ENCODE measurements at places on chromosomes 13 and 19. TPM values are rescaled to one million over a fixed set of nuclear protein-coding genes. Genes with fewer than 3 reads are reported as not detected.

GRCh38 chr13:51624695-51625345, 40.6 kb downstream of the WDFY2 start:
- no peak overlapping the region for H3K4me3 ChIP-seq
- no peaks in the 10 kb centered on the region for H3K4me1 ChIP-seq
- no peaks in the 10 kb centered on the region for H3K27me3 ChIP-seq
- no peak for DNase-seq
- no peaks in the 10 kb centered on the region for H3K36me3 ChIP-seq

The IGFL1 gene
- polyA plus RNA-seq, result not detected

- no peaks in the 10 kb centered on the region for H3K36me3 ChIP-seq
- no peaks in the 10 kb centered on the region for H3K27me3 ChIP-seq
- DNase-seq, result no peak
- H3K4me3 ChIP-seq, result no peak overlapping the region
These were observed 38.6 kb upstream of the POP4 start for GRCh38 chr19:29567366-29567915.

DNA sequence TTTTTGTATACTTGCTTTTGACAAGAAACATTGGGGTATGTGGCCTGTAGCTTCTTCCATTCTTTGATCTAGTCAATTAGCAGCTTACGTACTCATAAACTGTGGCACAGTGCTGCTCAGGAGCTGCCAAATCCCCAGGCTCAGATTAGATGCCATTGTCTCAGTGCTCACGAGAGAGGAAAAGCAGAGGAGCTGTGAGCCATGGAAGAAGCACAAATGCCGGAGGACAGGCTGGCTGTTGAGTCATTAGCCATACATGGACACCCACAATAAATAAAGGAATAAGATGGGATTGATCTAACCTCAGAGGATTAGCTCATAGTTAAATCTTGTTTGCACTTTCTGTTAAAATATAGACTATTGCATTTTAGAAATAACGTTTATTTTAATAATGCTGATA, 121.7 kb downstream of the POSTN start:
- H3K27me3 ChIP-seq, result no peaks in the 10 kb centered on the region
- no peak overlapping the region for H3K4me3 ChIP-seq
- H3K27ac ChIP-seq, result no peak overlapping the region
- H3K36me3 ChIP-seq, result no peaks in the 10 kb centered on the region
- H3K4me1 ChIP-seq, result no peaks in the 10 kb centered on the region
- DNase-seq, result no peak

DNA sequence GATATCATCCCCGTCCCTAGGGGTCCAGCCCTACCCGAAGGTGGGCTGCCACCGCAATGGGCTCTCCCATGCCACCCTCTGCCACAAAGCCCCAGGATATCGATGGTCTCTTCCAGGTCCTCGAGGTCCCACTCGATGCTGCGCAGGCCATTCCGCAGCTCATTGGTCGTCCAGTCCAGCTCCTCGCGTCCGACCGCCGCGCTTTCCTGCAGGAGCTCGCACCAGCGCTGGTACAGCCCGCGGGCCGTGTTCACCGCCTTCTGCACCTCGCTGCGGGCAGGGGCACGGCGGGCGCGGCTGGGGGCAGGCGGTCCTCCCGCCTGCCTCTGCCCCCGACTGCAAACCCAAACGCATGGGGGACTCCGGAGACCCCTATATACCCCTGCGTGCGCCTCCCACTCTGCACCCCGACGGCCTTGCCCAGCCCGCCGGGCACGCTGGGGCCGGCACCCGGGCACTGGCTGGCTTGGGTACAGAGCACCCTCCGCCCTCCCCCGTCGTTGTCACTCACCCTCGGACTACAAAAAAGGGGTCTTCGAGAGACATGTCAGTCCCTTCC, 468 bp downstream of the STX10 start:
- peak; percentile 54 for DNase-seq
- H3K27ac ChIP-seq, result peak overlapping the region; percentile 95
- no peaks in the 10 kb centered on the region for H3K27me3 ChIP-seq
- H3K4me3 ChIP-seq, result peak overlapping the region; percentile 94

GRCh38 chr19:6654347-6655310, 15.3 kb downstream of the TNFSF14 start:
- H3K27ac ChIP-seq, result no peak overlapping the region
- no peaks in the 10 kb centered on the region for H3K4me1 ChIP-seq
- H3K27me3 ChIP-seq, result no peaks in the 10 kb centered on the region
- no peak overlapping the region for H3K4me3 ChIP-seq

DNA sequence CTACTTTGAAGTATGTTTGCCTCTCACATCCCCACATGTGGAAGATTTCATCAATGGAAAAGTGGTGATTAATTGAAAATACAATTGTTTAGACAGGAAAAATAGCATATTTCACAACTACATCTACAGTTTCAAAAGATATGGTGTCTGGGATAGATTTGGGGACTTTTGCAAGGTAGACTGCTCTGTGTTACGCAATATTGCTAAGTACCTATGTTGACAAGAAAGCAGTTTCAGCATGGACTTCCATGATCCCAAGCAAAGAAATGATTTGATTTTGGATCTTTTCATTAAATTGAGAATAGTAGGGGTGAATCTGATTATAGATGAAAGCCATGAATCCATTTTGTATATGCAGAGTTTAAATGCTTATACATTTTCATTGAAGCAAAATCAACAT, 10.5 kb downstream of the ZNF160 start:
- no peaks in the 10 kb centered on the region for H3K27me3 ChIP-seq
- DNase-seq, result no peak
- H3K4me3 ChIP-seq, result no peak overlapping the region
- no peaks in the 10 kb centered on the region for H3K4me1 ChIP-seq
- H3K27ac ChIP-seq, result no peak overlapping the region
- peaks cover 3% of the 10 kb centered on the region for H3K36me3 ChIP-seq

GRCh38 chr13:50241479-50241878, 226.2 kb downstream of the KCNRG start:
- H3K27me3 ChIP-seq, result no peaks in the 10 kb centered on the region
- H3K27ac ChIP-seq, result no peak overlapping the region
- H3K36me3 ChIP-seq, result no peaks in the 10 kb centered on the region
- H3K4me3 ChIP-seq, result no peak overlapping the region
- DNase-seq, result no peak
- no peaks in the 10 kb centered on the region for H3K4me1 ChIP-seq

The PEAK3 gene
- polyA plus RNA-seq, result 0.46 TPM

DNA sequence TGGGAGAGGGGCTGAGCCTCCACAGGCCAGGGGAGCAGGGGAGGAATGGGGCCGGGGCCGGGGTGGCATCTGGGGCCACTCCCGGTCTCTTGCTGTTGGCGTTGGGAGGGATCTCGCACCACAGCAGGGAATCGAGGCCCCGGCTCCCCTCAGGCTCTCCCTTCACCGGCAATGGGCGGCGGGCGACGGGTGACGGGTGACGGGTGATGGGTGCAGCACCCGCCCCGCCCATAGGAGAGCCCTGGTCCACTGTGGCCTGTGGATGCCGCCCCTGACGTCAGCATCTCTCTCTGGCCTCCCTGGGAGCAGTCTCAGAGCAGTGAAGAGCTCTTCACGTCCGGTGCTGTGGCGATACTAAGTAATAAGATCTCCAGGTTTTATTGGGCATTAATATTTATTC, 133.6 kb downstream of the KDM4B start:
- H3K36me3 ChIP-seq, result no peaks in the 10 kb centered on the region
- H3K4me1 ChIP-seq, result no peaks in the 10 kb centered on the region
- H3K4me3 ChIP-seq, result no peak overlapping the region
- no peak overlapping the region for H3K27ac ChIP-seq
- DNase-seq, result no peak
- H3K27me3 ChIP-seq, result no peaks in the 10 kb centered on the region

GRCh38 chr19:14443632-14444216, 10.6 kb downstream of the PKN1 start:
- H3K27ac ChIP-seq, result no peak overlapping the region
- no peaks in the 10 kb centered on the region for H3K27me3 ChIP-seq
- DNase-seq, result no peak
- peaks cover 10% of the 10 kb centered on the region for H3K4me1 ChIP-seq

The TLE6 gene
- polyA plus RNA-seq, result not detected

The HCST gene
- polyA plus RNA-seq, result 2.7 TPM

DNA sequence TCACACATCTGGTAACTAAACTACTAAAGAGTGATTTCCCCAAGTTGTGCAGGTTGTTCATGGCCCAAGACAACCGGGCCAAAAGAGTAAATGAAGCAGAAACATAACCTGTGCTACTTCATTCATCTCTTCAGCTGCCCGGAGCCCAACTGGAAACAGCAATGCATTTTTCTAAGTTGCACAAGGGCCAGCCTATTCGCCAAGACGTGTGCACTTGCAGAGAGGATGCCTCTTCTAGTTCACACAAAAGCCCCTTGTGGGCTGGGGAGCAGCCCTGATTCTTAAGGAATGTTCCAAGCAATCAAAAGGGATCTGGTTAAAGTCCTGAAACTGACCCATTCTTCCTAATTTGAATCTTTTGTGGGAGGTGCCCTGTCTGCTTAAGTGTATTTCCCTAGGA, 275.8 kb downstream of the SHISA2 start:
- H3K27me3 ChIP-seq, result no peaks in the 10 kb centered on the region
- H3K36me3 ChIP-seq, result no peaks in the 10 kb centered on the region
- no peaks in the 10 kb centered on the region for H3K4me1 ChIP-seq
- H3K4me3 ChIP-seq, result no peak overlapping the region
- no peak for DNase-seq
- H3K27ac ChIP-seq, result no peak overlapping the region
